Cardiac fibroblast (primary cell): ENCODE measurements at places on chromosomes 5 and 9.

GRCh38 chr5:180160215-180160614 is 48.8 kb downstream of the RASGEF1C start:
- DNase-seq = no peak

GRCh38 chr5:147743678-147744374 is 38.7 kb downstream of the JAKMIP2 start:
- DNase-seq = peak; percentile 4

DNA sequence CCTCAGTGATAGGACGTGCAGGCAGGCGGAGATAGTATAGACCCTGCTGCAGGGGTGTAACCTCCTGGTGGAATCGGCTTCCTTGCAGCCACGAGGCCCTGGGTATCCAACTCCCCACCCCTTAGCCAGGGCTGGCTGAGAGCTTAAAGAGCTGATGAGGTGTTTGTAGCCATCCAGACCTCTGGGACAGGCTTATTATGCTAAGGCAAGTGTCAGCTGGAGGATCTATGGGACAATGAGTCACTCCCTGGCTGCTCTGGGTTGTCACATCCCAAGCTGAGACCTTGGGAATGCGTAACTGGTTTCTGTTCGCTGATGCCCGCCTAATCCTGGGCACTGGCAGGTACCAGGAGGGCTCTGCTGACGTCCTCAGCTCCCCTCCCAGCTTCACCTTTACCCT is 38.9 kb downstream of the DAB2IP start:
- no peak for DNase-seq

GRCh38 chr5:41517909-41518308 is 7.5 kb upstream of the PLCXD3 start:
- DNase-seq = peak; percentile 52

DNA sequence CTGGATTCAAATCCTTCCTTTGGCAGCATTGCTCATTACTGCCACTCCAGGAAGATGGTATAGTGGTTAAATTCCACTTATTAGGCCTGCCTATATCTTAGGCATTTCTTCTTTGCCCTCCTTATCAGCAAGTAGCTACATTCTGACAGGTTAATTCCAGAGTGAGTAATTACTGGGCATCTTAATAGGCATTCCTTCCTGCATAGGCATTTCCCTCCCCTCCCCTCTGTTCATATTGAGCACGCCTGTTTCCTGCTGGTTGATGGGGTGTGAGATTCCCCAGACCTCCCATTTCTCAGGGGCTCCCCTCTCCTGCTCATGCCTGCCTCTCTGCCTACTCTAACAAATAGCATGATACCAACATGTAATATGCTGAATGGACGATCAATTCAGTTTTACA is 305.9 kb downstream of the CYLC2 start:
- DNase-seq = no peak

GRCh38 chr5:170266570-170267381 is 30.8 kb downstream of the LCP2 start:
- no peak for DNase-seq

DNA sequence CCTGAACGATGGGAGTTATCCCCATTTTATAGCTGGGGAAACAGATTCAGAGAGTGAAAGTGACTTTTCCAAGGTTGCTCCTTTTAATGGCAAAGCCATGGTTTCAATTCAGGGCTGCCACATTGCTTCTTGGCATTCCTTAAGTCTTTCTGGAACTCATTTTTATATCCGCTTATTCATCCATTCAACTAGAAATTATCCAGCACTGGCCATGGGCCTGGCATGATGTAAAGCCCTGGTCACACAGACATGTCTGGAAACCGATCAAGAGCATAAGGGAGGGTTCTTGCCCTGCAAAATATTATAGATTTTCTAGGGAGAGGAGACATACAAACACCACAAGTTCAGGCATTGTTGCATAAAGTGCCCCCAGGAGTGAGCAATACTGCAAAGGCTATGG is 43.0 kb upstream of the COL15A1 start:
- DNase-seq = no peak

GRCh38 chr5:166509085-166509484 is 1782.4 kb upstream of the WWC1 start:
- peak; percentile 8 for DNase-seq

- DNase-seq = peak; percentile 54
Measured at GRCh38 chr9:83154087-83154736, 91.3 kb upstream of the RASEF start.

- peak; percentile 99 for DNase-seq
Measured at GRCh38 chr5:163760498-163760897, 255.1 kb downstream of the MAT2B start.

DNA sequence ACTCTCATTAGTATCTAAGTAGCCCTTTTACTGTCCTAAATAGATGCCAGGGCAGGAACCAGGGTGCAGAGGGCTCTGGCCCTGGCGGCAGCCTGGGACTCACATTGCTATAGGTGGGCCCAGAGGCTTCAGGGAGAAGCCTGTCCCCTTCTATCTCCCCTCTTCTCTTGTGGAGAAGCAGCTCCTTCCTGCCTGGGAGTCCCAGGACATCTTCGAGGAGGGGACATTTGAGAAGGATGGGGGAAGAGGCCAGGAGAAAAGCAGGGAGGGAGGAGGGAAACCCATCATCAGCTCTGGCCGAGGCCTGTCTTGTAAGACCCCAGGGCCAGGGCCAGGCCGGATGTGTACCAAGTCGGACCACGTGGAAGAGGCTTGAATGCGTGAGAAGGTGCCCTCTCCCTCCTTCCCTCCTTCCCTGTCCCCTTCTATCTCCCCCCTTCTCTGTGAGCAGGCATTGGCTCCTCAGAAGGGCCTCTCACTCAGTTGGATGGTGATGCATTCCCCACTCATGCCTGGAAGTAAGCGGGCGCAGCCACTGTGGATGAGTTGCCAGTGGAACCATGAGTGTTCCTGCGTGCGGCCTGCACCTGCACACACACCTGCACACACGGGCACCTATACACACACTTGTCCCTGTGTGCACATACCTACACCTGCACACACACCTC is 20.7 kb upstream of the LPCAT1 start:
- no peak for DNase-seq

- no peak for DNase-seq
Measured at GRCh38 chr9:28014212-28014611, 440.9 kb upstream of the C9orf72 start.

DNA sequence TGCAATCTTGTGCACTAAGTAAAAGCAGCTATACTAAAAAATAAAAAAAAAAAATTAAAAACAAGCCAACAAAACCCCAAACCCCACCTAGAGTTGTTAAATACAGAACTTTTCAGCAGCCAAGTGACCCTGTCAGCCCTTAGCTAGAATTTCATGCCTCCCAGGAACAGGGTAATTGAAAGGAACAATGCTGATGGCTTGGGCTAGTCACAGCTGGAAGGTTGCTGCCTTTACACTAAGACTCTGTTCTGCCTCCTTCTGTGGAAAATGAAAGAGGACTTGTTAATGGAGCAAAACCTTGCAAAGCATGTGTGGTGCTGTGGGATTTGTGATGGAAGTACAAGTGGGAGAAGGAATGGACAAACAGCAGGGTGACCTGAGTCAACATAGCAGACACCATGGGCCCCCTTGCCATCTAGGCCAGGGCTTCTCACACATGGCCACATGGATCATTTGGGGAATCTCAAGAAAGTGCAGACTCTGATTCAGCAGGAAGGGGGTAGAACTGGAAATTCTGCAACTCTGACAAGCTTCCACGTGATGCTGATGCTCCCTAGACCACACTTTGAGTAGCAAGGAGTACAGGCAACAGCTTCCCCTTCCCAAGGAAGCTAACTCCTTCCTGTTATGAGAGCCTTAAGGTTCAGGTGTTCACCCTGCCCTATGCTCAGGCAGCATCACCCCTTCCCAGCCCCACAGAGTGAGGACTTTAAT is 14.9 kb upstream of the TMEM252 start:
- no peak for DNase-seq

DNA sequence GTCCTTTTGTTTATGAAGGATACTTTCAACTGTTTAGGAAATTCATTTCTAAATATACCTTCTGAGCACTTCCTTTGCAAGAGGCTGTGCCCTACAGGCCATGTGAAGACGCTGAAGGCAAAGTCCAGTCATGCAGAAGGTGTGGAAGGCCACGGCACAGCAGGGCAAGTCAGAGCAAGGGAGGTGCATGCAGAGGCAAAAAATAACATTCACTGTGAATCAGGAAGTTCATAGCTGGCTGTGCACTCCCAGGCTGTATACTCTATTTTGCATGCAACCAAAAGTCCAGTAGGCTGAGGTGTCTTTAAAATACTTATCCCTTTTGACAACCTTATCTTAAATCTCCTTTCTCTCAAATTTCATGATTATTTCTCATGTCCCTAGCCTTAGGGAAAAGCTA is 50.3 kb downstream of the GNAQ start:
- DNase-seq = peak; percentile 76

DNA sequence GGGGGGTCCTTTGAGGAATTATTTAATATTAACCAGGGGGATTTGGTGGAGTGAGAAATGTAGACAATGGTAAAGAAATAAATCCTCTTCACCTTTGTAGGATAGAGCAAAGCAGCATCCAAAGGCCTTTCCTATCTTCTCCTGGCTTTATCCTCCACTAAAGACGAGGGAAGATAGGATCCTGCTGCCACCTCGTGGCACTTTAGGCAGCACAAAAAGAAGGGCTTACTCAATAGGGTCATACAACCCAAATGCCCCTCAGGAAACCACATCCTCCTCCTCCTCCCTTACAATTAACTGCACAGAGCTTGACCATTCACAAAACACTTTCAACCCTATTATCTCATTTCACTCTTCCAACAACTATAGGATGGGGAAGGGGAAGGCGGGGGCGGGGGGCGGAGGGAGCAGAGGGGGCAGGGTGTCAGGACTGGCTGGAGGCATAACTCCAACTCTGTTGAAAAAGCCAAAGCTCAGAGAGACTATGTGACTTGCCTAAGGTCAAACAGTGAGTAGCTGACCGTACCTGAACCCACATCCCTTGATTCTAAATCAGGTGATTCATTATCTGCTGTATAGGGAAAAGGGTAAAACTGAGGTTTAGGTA is 45.4 kb upstream of the MYOT start:
- DNase-seq = peak; percentile 58

DNA sequence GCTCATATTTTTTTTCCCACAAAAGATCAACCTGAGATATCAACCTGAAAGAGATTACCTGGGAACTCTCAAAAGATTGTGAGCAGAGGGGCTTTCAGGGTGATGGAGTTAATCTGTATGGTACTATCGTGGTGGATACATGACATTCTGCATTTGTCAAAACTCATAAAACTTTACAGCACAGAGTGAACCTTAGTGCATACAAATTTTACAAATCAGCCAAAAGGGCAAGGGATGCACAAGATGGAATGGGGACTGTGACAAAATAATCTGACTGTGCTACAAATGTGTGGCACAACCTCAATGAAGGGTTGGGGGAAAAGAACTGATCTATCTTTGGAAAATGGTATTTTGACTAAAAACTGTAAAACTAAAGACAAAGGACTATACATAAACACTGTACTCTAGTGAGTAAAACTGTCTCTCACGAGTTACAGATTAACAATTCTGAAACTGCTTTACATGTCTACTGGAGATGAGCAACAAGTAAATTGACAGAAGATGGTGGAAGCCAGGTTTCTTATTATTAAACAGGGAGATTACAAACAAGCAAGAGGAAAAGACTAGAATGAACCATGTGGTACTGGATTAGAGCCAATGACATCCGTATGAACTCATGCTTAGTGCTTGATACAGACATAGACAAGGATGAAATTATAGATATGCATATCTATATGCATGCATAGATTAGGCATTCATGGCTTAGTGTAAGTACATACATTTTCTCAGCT is 24.8 kb upstream of the RLN1 start:
- DNase-seq = peak; percentile 26
